Activated CD4-positive, CD25-positive, alpha-beta regulatory T cell treated with anti-CD3 and anti-CD28 coated beads, Interleukin-2, amount 50 U/mL, for 24 hours (primary cell): ENCODE measurements at places on chromosomes 7 and 10.
A peak's percentile ranks its signal among the peaks of the same experiment; 100 is the strongest.

GRCh38 chr10:130017631-130018022, 53.6 kb upstream of the EBF3 start:
- ATAC-seq: no peak

DNA sequence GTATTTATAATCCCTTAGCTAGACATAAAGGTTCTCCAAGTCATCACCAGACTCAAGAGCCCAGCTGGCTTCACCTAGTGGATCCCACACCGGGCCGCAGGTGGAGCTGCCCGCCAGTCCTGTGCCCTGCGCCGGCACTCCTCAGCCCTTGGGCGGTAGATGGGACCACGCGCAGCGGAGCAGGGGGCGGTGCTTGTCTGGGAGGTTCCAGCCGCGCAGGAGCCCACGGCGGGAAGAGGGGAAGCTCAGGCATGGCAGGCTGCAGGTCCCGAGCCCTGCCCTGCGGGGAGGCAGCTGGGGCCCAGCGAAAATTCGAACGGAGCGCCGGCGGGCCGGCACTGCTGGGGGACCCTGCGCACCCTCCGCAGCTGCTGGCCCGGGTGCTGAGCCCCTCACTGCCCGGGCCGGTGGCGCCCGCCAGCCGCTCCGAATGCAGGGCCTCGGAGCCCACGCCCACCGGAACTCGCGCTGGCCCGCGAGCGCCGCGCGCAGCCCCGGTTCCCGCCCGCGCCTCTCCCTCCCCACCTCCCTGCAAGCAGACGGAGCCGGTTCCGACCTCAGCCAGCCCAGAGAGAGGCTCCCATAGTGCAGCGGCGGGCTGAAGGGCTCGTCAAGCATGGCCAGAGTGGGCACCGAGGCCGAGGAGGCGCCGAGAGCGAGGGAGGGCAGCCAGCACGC, 675.6 kb downstream of the REEP3 start:
- no peak for ATAC-seq

DNA sequence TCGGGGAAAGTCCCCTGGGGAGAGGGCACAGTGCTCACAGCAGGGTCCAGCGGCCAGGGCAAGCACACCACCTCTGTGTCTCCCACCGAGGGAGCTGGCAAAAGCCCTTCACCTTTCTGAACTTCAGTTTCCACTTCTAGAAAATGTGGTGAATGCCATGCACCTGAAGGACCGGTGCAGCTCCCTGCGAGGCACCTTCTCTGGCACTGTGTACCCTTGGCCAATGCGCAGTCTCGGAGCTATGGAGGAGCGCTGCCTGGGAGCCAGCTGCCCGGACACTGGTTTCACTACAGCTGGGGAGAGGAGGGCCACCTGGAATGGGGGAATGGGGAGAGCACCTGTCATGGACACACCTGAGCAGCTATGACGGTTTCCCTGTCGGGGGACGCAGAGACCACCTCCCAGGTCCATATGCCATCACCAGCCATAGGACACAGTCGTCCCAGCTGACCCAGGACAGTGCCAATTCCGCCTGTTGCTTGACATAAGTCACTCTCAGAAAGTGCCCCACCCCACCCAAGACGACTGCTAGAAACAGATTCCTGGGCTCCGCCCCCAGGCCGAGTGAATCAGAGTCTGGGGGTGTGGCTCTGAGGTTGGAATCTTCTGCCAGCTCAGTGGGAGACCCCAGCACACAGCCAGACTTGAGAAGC, 16.8 kb downstream of the RASGEF1A start:
- ATAC-seq: no peak

DNA sequence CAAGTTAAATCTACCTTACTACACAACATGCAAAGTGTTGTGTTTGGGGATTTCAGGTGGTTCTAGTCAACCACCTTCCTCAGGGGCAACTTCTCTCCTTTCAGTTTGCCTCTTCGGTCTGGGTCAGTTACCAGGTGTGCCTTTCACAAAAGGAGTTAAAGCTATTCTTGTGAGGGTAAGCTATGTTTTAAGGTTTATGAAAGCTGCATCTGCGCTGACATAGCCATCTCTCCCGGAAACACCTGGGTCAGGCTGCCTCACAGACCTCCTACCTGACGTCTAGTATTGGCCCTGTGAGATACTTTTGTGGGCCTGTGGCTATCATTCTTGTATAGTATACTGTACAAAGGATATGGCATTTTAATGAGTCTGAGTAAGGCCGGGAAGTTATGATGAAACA, 67.7 kb upstream of the ITGA8 start:
- no peak for ATAC-seq

- no peak for ATAC-seq
Measured at GRCh38 chr10:88540351-88540750, 42.8 kb downstream of the RNLS start.

DNA sequence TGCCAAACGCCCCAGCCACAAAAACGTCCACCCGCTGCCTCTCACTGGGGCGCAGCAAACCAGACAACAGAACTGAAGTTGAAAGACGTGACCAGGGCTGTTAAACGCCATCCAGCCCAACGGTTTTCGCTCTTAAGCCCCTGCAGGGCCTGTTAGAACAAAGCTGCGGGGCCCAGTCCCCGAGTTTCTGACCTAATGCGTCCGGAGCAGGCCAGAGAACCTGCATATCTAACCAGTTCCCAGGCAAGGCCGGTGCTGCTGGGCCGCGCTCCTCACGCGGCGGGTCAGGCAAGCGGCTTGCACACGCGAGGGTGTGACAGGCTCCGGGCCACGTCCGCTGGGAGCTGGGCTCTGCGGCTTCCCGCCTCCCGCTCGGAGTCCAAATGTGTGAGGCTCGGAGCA, 87.0 kb downstream of the PTPRN2 start:
- ATAC-seq: no peak

- peak; percentile 64 for ATAC-seq
Measured at GRCh38 chr7:8035647-8036518, 67.3 kb downstream of the GLCCI1 start.

DNA sequence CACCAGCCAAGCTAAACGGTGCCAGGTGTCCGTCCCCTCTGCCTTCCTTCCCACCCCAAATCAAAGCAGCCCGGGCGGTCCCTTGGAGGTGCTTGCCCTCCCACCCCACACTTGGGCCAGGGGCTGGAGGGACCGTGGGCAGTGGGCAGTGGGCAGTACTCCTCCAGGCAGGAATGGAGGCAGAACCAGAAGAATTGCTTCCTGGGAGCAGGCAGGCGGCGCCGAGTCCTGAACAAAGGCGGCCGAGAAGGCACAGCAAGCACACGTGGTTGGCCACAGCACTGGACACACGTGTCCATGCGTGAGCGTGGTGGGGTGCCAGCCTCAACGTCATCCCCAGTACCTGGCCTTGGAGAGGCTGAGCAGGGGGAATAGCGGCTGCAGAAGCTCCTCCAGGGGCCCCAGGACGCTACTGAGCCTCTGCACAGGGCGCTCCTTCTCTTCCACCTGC, 48.4 kb upstream of the NKX6-2 start:
- no peak for ATAC-seq

- ATAC-seq: no peak
Measured at GRCh38 chr10:71846816-71847215, 4.2 kb downstream of the PSAP start.

DNA sequence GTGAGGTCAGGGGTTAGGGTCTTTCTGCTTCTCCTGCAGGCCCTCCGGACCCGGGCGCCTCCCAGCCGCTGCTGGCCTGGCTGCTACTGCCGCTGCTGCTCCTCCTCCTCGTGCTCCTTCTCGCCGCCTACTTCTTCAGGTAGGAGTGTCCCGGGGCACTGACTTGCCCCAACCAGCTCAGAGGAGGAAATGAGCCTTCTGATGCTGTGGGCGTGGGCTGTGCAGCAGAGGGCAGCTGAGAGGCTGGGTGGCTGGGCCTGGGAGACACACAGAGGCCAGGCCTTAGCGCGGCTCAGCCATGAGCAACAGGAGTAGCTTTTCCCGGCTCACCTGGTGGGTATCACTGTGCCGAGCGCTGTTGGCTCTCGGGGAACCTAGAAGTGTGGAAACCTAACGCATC, 78.9 kb downstream of the MKI67 start:
- ATAC-seq: peak; percentile 99

DNA sequence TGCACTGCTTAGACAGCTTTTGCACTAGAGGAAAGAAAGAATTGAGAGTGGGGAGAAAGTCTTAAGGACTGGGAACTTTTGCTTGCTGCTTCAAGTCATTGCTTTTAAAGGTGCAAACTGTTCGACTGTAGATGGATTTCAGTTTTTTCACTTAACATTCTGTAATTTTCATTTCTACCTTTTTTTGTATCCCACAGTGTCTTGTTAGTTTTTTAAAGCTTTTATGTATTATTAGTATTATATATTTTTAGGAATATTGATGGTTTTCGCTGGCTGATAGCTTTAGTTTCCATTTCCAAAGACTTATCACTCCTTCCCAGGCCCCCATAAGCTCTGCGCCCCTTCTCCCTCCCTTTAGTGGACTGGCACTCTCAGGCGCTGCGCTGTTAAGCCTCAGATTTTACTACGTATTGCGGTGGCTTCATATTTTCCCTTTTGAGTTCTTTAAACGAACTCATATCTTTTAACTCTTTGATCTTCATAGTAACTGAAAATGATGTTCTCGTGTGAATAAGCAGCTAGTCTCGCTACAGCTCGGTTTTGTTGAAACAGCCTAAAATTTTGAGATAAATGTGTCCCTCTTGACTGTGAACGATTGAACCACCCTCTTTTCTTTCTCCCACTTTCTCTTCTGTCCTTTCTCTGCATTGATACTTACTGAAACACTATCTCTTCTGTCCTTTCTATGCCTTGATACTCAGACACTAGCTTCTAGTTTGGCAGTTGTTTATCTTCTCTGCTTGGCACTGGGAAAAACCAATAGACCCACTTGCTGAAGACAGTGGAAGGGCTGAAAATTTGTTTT, 2.5 kb upstream of the ETV1 start:
- ATAC-seq: no peak

- ATAC-seq: no peak
Measured at GRCh38 chr7:45626441-45627430, 52.6 kb downstream of the ADCY1 start.

DNA sequence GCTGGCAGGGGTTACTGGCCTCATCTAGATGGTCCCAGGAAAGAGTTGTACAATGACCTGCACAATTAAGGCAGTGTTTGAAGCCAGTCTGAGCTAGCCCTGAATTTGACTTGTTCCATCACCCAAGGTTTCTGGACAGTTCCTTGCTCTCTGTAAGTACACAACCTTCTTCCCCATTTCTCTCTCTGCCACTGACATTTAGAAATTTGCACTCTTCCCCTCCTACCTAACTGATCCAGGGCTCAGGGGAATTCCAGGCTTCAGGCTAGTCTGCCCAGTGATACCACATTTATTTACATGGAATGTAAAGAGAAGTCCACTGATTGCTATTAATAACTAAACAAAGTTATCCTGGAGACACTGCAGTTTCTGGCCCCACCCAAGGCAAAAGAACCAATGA, 139.0 kb upstream of the GPR26 start:
- ATAC-seq: no peak

- ATAC-seq: peak; percentile 80
Measured at GRCh38 chr10:27241652-27242472, 1.3 kb upstream of the ACBD5 start.

DNA sequence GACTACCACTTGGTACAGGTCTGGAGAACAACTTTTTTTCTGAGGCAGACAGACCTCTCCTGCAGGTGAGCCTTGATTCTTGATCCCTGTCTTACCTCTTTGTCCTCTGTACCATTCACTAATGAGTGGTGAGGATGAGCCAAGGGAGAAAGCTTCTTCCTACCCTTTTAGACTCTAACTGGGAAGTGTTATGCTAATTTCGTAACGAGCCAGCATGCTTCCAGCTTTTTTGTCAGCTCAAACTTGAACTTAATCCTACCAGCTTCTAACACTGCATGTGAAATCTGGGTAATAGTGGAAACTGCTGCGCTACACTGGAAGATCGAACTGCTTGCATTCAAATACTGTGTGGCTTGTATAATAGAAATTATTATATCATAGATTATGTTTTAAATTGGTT, 87.0 kb downstream of the NEUROD6 start:
- no peak for ATAC-seq

- ATAC-seq: peak; percentile 72
Measured at GRCh38 chr7:93148144-93148543, at the start of gene SAMD9L. SAMD9L (minus strand) TSS chr7:93148385; CDS start chr7:93135971, 12,414 bp downstream.

GRCh38 chr7:13633857-13634256, 355.6 kb downstream of the ETV1 start:
- ATAC-seq: no peak

- ATAC-seq: no peak
Measured at GRCh38 chr10:30378201-30378995, 29.3 kb upstream of the MTPAP start.

DNA sequence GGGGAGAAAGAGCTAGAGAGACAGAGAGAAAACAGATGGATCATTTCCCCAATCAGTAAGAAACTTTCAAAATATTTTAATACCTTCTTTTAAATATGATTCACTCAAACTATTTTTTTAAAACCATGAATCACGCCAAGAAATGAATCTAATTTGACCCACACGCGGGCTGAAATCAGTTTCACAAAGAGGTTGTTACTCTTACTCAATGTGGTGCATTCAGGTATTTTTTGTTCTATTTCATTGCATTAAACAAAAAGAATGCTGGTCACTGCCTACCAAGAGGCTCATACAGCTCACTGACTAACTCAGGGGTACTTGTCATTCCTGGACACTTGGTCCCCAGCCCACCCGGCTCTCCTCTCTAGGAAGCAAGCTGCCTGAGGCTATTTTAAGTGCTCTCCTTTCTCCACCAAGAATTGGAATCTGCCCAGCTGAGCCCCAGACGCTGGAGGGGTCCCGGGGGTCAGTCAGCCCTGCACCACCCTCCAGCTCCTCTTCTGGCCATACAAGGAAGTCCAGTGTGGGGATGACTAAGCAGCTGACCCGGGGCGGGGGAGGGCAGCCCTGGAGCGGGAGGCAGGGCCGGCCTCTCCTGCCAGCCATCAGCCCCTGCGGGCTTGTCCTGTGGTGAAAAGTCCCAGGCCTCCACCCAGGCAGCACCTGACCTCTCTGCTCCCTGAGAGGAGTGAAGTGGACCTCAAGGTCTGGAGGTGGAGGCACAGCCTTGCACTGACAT, 21.7 kb upstream of the PFKP start:
- peak; percentile 77 for ATAC-seq
